ENCODE measurements at places on chromosomes 5 and 9.

GRCh38 chr5:74182603-74183002, 457.9 kb downstream of the ENC1 start:
- DNase-seq, result no peak

DNA sequence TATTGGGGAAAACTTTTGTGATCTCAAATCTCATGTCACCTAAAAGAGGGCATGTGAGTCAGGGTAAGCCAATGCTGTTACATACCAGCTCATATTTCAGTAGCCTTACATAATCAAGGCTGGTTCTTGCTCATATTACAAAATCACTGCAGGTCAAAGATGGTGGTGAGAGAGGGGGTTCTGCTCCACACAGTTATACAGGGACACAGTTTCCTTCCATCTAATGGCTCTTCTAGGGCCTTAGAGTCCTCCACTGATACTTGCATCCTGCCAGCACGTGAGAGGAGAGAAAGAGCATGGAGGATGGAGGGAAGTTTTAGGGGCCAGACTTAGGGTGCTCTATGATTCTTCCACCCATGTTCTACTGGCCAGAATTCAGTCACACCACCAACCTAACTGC, 130.0 kb downstream of the LIFR start:
- DNase-seq, result no peak

DNA sequence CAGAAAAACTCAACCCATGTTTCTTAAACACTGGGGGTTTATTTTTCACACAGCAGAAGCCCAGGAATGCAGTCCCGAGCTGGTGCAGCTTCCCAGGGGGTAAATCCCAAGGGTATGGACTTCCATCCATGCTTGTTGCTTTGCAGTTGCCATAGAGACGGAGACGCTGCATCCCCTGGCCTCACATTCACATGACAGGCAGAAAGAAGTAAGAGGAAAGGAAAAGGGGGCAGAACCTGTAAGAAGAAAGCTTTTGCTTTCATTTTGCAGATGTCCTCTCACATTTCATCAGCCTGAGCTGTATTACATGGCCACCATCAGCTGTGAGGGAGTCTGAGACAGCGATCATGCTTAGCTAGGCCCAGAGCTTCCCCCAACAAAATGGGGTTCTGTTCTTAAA, 321.0 kb downstream of the AGTPBP1 start:
- no peak for DNase-seq

- no peak for DNase-seq
Observed at GRCh38 chr5:6886866-6887265, 173.6 kb downstream of the TENT4A start.

DNA sequence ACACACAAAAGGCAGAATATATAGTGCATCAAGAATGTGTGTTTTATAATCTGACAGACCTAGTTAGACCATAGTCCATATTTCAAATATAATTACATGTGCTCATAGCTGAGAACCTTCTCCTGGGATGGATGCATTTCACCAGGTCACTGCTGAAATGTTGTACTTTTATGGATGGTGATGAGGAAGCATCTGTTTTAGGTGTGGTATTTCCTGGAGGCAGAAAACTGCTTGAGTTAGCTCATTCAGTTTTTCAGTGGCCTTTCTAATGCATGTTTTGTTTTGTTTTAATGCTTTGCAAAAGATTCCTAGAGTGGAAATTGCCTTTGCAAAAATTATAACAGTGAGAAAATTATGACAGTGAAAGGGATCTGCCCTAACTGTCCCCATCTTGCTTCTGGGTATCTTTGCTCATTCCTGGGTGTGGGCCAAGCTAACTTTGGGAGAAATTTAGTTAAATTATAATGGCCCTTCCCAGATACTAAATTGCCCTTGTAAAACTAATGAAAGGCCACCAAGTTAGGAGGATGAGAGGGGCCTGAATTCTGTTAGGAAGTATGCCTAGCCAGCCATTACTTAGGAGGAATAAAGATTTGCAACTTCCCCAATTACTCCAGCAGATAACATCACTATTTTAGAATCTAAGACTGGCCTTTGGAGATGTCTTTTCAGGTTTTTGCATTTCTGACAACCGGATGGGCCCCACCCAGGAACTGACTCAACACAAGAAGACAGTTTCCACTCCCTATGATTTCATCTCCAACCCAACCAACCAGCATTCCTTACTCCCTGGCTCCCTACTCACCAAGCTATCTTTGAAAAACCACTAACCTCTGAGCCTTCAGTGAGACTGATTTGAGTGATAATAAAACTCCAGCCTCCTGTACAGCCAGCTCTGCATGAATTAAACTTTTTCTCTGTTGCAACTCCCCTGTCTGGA, 7.0 kb upstream of the IL12B start:
- no peak for DNase-seq

DNA sequence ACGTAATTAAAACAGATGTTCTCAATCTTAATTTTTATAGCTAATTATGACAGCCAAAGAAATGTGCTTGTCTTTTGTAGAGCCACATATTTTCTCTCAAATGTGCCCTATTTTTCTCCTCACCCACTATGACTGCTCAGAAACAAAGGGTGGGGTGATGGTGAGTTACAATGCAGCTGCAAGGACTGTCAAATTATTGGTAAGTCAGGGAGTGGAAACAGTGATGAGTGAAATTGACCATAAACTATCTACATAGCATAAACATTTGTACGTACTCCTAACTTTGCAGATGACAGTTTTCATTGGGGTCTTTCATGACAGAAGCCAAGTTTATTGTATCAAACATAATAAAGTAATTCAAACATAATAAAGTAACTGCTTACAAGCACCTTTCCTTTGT, 215.9 kb downstream of the MCTP1 start:
- DNase-seq, result no peak

- DNase-seq, result no peak
Observed at GRCh38 chr9:112552229-112553056, 65.8 kb downstream of the KIAA1958 start.

GRCh38 chr9:87675906-87676515, 49.9 kb upstream of the CTSL start:
- no peak for DNase-seq

- DNase-seq, result no peak
Observed at GRCh38 chr5:110727025-110727314, 499 bp upstream of the TMEM232 start.

DNA sequence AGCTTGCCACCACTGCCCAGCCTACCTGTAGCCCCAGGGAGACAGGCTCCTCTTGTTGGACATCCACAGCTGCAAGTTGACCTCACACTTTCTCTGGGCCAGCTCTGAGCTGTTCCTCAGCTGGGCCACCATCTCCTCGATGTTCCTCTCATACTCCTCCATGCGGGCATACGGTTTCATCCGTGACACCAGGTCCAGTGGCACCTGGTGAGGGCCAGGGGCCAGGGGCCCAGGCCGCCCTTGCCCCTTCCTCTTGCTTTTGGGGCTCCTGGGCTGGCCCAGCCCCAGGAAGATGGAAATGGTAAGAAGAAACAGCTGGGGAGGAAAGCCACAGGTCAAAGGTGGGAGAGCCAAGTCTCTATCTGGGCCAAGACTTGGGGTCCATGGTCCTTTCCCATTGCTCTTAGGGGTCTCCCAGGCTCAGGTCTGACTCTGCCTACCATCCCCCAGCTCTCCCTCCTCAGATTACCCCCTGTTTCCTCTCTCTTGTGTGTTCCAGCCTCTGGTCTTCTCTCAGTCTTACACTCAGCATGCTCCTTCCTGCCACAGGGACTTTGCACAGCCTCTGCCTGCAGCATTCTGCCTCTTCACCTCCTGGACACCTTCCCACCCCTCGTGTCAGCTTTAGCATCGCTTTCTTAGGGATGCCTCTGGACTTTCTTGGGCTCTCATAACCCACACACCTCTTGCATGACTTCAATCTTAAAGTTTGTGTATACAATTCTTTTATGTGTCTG, 2.2 kb downstream of the IL17B start:
- no peak for DNase-seq

DNA sequence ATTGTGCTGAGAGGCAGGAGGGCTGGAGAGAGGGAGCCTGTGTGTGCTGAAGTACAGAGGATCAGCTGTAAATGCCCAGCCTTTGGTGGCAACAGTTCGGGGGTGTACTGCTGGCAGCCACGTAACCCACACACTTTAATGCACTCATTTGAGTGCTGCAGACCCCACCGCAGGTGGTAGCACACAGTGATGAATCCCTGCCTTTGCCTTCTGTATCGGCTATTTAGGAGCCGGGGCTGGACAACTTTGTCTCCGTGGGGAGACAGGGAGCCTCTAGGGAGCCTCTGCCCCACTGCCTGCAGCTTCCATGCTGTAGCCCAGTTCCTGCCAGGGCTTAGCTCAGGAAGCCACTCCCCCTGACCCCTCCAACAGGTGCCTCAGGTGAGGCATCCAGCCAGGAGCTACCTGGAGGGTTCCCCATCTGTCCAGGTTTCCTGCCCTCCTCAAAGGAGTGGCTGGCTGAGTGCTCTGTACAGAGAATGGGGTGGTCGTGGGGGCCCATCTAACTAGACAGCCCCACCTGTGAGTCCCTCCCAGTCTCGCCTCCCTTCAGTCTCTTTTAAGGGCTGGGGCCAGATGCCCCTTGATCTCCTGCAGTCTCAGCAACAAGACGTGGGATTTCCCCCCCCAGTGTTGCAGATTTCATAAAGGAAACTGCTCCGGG, 44.5 kb downstream of the SECISBP2 start:
- DNase-seq, result no peak

- DNase-seq, result no peak
Observed at GRCh38 chr5:9251379-9251980, 294.4 kb downstream of the SEMA5A start.

DNA sequence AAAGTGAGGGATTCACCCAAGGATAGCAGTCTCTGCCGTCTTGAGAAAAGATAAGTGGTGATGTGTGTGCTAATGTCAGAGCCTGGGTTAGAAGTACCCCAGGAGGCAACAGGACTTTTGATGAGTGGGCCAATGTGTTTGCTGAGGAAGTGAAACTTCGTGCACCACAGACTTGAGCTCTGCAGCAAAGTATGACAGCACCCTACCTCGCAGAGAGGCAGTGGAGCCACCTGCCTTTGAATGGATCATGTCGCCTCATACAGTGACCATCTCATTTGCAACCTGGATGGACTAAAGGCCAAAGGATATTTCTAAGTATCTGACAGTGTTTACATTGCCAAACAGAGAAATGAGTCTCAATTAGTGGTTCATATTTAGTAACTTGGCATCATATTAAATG, 593.9 kb upstream of the GRAMD2B start:
- DNase-seq, result no peak

DNA sequence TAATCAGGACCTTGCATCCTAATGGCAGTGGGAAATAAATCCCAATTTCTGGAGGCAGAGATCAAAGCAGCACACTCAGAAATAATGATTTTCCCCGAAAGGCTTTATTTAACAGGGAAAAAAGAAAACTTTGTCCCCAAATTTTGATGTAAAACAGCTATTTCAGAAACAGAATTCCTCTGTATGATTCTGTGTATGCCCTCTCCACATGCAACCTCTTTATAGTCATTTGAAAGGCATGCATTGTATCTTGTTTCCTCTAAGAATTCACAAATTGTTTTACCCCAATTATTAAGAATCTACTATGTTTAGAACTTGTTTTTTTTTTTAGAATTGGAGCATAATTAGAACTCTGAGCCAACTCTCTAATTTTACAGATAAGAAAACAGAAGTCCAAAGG, 2.7 kb upstream of the PTAR1 start:
- DNase-seq, result no peak

GRCh38 chr5:67765697-67766096, 449.9 kb upstream of the PIK3R1 start:
- DNase-seq, result no peak

- DNase-seq, result no peak
Observed at GRCh38 chr9:98958271-98958984, 14.7 kb downstream of the COL15A1 start.

All from SK-N-SH (cell line).